ENCODE measurements at places on chromosomes 12 and 14.

- DNase-seq: peak; percentile 22
Measured at GRCh38 chr12:68374307-68374982, 42.3 kb upstream of the MDM1 start.

GRCh38 chr12:17062267-17063036 is 456.5 kb upstream of the LMO3 start:
- DNase-seq: no peak

- DNase-seq: no peak
Measured at GRCh38 chr14:24167469-24168114, 4.3 kb upstream of the REC8 start.

DNA sequence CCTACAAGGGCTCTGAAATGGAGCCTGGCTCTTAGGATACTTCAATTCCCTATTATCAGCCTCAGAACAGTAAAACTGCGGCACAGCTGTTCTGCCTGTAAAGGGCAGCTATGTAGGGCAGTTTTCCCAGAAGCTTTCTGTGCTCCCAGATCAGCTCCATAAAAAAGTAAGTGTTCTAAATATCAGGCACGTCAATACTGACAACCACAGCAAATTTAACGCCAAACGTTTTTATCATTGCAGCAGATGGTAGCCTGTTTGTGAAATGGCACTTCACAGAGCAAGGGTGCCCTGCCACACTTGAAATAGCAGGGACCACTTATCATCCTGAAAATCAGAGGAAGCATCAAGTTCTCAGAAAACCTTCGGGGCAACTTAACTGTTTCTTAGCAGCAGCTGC is 54.8 kb upstream of the PTHLH start:
- no peak for DNase-seq

GRCh38 chr14:38716926-38717325 is 386.1 kb downstream of the SEC23A start:
- DNase-seq: no peak

DNA sequence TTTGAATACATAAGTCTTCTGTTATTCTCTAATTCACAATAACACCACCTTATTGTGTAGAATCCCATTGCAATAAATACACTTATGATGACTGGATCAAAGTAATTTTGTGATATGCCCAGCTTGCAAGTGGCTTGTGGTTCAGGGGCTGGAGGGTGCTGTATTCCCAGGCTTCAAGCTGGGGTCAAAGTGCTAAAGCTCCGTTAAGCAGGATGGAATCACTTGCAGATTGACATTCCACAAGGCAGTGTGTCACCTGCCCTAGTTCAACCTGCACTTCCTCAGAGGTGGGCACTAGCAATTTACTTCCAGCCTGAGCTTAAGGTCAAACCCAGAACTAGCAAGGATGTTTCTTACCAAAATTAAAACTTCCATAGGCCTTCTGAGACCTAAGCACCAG is 166.6 kb downstream of the SSPN start:
- DNase-seq: no peak

DNA sequence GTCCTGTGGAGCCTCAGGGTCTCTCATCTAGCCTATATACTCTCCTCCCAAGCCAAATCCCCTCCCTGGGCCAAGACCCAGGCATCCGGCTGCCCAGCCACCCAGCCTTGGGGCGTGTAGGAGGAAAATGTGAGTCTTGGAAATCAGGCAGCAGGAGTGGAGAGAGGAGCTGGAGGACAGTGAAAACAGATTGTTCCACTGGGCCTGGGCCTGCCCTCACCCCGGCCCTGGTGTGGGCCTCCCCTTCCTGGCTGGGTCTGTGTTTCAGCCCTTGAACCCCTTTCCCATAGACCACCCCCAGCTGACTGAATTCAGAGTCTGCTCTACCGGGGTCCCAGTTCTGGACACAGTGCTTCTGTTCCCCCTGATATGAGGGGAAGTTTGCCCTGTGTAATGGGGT is 6.7 kb downstream of the ITGA5 start:
- no peak for DNase-seq

DNA sequence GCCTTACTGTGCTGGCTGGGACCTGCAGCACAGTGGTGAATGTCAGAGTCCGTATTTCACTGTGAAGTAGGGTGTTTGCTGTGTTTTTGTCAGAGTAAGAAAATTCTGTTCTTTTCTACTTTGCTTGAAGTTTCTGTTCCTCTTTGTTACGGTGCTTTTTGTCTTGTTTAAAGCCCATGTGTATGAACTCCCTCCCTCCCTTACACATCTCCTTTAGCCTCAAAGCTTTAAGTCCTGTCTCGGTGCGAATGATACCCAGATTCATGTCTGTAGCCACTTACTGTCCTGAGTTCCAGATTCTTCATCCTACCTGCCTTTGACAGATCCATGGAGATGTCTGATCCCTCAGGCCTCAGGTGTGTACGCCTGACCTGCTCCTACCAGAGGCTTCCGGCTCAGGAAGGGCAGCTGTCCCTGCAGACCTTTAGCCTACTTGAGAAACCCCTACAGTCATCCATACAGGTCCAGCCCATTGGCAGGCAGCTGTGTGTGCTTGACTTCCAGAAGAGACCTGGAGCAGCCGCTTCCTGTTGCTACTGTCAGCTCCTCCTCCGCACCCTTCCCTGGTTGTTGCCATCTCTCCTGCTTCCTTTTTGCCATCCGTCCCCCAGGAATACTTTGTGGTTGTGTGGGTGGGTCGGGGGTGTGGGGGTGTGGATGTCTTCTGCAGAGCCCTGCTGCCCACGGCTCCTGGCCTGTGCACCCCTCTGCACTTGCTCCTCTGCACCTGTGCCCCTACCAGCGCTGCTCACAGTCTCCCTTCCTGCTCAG is 72.9 kb downstream of the DDX51 start:
- no peak for DNase-seq
